Stimulated activated CD4-positive, alpha-beta T cell treated with anti-CD3 and anti-CD28 coated beads, Interleukin-15, amount 100 ng/mL, for 48 hours (primary cell): ENCODE measurements at places on chromosomes 5 and 9.

- no peak for DNase-seq
Observed at GRCh38 chr5:84831701-84832100, 447.0 kb upstream of the EDIL3 start.

DNA sequence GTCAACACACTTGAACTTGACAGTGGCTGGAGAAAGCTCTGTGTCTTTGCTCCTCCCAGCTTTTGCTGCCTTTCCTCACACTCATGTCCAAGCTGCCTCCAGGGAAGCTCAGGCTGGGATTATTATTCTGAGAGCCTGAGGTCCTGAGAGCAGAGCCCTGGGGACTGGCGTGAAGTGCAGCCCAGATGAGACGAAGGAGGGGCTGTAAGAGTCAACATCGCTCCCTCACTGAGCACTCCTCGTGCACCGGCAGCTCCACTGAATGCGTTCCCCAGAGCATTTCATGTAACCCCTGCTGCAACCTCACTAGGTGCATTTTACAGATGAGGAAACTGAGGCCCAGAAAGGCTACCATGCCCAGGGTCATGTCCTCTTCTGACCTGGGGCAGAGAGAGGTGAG lies 63.5 kb upstream of the PHYKPL start:
- DNase-seq, result no peak

DNA sequence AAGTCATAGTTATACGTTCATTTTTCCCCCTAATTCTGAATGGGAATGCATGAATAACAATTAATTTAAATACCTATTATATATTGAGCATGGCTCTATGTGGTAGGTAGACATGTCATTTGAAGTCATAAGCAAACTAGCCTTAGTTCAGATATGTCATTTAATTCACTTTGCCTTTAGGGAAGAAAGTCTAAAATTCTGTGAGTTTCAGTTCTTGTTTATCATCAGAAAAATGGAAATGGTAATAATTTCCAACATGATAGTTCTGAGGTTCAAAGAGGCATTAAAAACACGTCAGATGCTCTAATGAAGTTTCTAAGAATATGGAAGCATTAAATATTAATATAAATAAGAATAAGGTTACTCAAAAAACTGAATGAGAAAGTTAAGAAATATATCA lies 13.1 kb upstream of the ANXA1 start:
- DNase-seq, result no peak

DNA sequence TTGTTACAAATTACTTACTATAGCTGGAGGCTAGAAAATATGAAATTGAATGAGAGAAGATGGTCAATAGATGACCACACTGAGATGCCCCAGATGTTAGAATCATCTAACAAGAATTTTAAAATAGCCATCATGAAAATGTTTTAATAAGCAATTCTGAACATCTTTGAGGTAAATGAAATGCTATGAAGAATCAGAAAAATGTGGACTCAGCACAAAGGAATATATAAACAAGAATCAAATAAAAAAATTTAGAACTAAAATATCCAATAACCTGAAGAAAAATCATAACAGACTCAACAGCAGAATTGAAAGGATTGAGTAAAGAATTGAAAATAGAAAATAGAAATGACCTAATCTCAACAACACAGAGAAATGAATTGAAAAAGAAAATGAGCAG lies 248.5 kb downstream of the PRDM9 start:
- DNase-seq, result no peak

- DNase-seq, result no peak
Observed at GRCh38 chr9:136695955-136696354, 8.7 kb upstream of the AGPAT2 start.
